Panc1 (cell line): ENCODE measurements at places on chromosomes 5 and 9. TPM values are rescaled to one million over a fixed set of nuclear protein-coding genes. Genes with fewer than 3 reads are reported as not detected.
A peak's percentile ranks its signal among the peaks of the same experiment; 100 is the strongest.

DNA sequence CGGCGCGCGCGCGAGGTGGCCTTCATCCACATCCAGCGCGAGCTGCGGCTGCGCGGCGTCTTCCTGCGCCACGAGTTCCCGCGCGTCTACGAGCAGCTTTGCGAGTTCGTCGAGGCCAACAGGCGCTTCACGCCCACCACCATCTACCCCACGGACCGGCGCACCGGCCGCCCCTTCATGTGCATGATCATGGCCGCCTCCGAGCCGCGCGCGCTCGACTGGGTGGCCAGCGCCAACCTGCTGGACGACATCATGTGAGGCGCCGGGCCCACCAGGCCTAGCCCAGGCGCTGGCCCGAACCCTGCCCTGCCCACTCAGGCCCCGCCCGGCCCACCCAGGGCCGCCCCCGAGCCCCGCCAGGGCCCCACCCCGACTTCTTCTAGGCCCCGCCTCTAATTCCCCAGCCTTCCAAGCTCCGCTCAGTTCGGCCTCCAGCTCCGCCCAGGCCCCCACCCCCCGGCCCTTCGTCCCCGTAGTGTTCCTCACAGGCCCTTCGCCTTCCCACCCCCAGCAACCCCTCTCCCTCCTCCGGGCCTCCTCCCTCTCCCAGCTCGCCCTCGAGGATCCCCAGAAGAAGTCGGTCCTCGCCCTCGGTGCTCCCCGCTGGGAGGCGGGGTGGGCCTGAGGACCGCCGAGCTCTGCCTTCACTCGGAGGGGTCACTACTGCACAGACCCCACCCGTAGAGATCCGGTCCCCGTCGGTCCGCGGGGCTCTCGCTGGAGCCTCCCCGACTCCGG, 2.0 kb upstream of the PHPT1 start:
- H3K27me3 ChIP-seq, result no peaks in the 10 kb centered on the region
- no peak for DNase-seq
- H3K27ac ChIP-seq, result peak overlapping the region; percentile 83; the same call in 1 of the 2 replicates
- H3K36me3 ChIP-seq, result no peaks in the 10 kb centered on the region
- H3K4me1 ChIP-seq, result peaks cover 15% of the 10 kb centered on the region

DNA sequence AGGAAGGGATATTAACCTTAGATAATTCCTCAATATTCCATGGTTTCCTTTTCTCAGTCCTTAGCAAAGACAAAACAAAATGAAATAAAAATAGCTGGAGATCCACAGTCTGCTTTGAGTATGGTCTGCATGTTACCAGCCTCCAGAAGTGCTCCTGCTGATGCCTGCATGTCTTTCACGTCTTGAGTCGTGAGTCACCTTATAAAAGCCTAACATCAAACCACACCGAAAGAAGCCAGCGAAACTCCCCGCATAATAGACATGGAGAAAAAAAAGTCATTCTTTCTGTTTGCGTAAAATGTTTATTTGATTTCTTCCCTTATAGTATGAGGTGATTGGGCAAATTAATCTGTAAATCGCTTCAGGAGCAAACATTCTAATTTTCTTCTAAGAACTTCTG, 380.5 kb downstream of the SLCO4C1 start:
- H3K36me3 ChIP-seq, result no peaks in the 10 kb centered on the region
- H3K27ac ChIP-seq, result no peak overlapping the region

GRCh38 chr5:147760086-147760875, 22.2 kb downstream of the JAKMIP2 start:
- no peaks in the 10 kb centered on the region for H3K27me3 ChIP-seq
- H3K4me3 ChIP-seq, result no peak overlapping the region
- no peaks in the 10 kb centered on the region for H3K36me3 ChIP-seq
- no peak for DNase-seq
- H3K4me1 ChIP-seq, result no peaks in the 10 kb centered on the region

- no peak overlapping the region for H3K27ac ChIP-seq
- no peak for DNase-seq
- H3K4me3 ChIP-seq, result no peak overlapping the region
- no peaks in the 10 kb centered on the region for H3K4me1 ChIP-seq
- H3K36me3 ChIP-seq, result no peaks in the 10 kb centered on the region
Observed at GRCh38 chr9:1668441-1668840, 346.7 kb upstream of the SMARCA2 start.

GRCh38 chr5:73740274-73740790, 114.3 kb downstream of the ARHGEF28 start:
- H3K27me3 ChIP-seq, result no peaks in the 10 kb centered on the region
- no peaks in the 10 kb centered on the region for H3K36me3 ChIP-seq
- H3K4me3 ChIP-seq, result no peak overlapping the region
- no peak for DNase-seq
- H3K27ac ChIP-seq, result no peak overlapping the region

- H3K27ac ChIP-seq, result peak overlapping the region; percentile 63
- H3K4me3 ChIP-seq, result no peak overlapping the region
- peaks cover 60% of the 10 kb centered on the region for H3K4me1 ChIP-seq
- H3K36me3 ChIP-seq, result no peaks in the 10 kb centered on the region
Observed at GRCh38 chr9:129469188-129469987, 151.5 kb downstream of the C9orf50 start.

DNA sequence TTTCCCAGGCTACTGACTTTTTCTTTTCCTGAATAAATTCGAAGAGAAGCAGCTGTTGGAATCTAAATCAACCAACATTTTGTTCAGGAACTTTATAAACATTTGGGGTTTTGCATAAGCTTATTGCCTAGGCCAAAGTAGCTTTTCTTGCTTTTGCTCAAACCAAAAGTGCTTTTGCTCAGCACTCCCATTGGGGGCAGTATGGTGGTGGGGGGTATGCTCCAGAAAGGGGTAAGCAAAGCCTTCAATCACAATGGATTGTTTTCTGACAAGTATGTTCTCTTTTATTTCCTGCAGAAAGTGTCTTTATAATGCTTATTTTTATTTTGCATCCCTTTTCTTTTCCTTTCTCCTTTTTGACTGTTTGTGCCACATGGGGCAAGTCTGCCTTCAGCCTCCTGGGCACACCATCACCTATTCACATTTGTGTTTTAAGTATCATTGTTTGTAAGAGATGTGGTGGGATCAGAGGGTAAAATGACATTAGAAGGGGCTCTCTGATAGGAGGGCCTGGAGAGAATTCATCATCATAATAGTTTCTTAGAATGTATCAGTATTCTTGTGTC, 86.0 kb downstream of the PRDM6 start:
- DNase-seq, result no peak
- no peak overlapping the region for H3K27ac ChIP-seq

- no peaks in the 10 kb centered on the region for H3K36me3 ChIP-seq
- no peak for DNase-seq
- no peak overlapping the region for H3K27ac ChIP-seq
- H3K27me3 ChIP-seq, result no peaks in the 10 kb centered on the region
- H3K4me1 ChIP-seq, result no peaks in the 10 kb centered on the region
- no peak overlapping the region for H3K4me3 ChIP-seq
Observed at GRCh38 chr9:81851340-81851739, 76.9 kb upstream of the SPATA31D4 start.

DNA sequence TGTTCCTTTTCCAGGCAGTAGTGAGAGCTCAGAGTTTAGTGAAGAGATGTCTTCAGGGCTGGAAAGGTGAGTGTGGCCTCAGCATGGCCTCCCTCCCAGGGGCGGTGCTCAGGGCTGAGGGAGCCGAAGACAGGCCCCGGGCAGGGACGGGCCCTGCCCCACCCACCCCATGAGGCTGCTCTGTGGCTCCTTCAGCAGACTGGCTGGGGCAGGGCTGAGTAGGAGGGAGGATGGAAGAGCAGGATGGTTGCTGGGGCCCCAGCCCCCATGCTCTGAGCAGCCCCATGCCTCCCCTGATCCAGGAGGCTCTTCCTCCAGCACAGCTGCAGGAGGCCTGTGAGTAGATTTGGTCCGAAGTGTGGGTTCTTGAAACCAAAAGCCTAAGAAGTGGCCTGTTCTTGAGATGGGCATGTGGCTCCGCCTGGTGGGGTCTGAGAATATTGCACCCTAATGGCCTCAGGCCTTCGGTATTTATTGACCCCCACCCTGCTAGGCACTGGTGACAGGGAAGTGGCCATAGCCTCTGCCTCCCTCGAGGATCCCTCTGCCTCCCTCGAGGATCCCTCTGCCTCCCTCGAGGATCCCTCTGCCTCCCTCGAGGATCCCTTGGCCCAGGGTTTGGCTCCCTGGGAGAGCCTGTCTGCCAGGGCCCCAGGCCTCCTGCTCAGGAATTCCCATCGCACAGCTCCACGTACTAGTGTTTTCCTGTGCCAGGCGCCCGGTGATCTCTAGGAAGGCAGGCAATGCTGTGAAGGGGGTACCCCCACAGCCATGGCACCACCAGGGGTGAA, 65.4 kb upstream of the GARNL3 start:
- peak; percentile 58 for DNase-seq
- H3K4me3 ChIP-seq, result no peak overlapping the region
- H3K27ac ChIP-seq, result no peak overlapping the region

DNA sequence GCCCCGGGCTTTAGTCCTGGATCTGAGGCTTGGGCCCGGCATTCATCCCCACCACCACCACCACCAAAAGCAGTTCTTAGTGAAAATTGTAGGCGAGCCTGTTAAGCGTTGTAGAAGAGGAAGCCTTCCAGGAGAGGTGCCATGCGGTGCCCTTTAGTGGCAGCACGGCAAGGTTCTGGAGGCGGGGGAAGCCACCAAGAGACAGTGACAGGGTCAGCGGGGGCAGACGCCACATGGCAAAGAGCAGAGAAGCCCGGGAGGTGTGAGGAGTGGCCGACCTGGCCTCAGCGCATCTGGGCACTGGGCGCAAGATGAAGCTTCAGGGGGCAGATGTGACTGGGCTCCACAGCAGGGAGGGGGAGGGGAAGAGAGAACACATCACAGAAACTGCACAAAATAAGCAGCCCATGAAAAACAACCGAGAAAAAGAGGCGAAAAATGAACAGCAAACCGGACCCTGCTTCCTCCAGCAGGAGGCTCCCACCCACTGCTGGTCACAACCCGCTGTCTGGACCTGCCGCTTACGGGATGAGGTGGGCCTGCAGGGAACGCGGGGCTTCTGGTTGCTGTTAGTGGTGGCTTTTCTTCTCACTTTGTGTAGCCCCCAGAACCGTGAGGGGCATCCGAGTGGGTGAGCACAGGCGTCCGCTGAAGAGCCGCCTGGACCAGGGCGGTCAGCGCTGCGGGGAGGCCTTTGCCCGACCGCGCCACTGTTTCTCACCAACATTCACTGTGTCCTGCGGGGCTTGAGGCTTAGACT, 4.3 kb downstream of the LRRC14B start:
- H3K27me3 ChIP-seq, result no peaks in the 10 kb centered on the region
- H3K36me3 ChIP-seq, result no peaks in the 10 kb centered on the region
- no peak overlapping the region for H3K27ac ChIP-seq
- H3K4me1 ChIP-seq, result peaks cover 22% of the 10 kb centered on the region
- no peak for DNase-seq

- H3K36me3 ChIP-seq, result no peaks in the 10 kb centered on the region
- no peaks in the 10 kb centered on the region for H3K27me3 ChIP-seq
- H3K4me3 ChIP-seq, result no peak overlapping the region
Observed at GRCh38 chr5:147949711-147950573, 43.6 kb upstream of the C5orf46 start.

- no peaks in the 10 kb centered on the region for H3K27me3 ChIP-seq
- peaks cover 3% of the 10 kb centered on the region for H3K4me1 ChIP-seq
- DNase-seq, result no peak
- H3K27ac ChIP-seq, result peak within 1 kb of the TSS; percentile 82
- no peaks in the 10 kb centered on the region for H3K36me3 ChIP-seq
- H3K4me3 ChIP-seq, result peak within 1 kb of the TSS; percentile 71
Observed at GRCh38 chr9:12774861-12775678, at the start of gene LURAP1L. TSS of gene LURAP1L (plus strand) at chr9:12775020. CDS start at chr9:12775716, 696 bp downstream.

DNA sequence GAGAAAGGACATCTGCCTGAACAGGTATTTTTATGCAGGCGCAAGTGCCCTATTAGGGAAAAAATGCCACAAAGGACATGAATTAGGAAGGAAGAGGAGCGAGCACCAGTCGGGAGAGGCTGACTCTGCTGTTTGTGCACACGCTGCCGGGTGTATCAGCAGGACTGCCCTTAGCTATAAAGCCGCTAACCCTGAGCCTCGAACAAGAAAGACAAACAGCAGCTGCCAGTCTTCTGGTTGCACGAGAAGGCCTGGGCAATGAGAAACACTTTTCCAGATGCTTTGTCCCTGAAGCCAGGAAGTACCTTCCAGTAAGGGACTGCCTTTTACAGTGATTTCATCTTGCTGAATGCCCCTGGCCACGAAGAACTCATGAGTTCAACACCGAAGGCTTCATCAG, 12.6 kb downstream of the QSOX2 start:
- H3K27me3 ChIP-seq, result no peaks in the 10 kb centered on the region
- H3K4me1 ChIP-seq, result peaks cover 9% of the 10 kb centered on the region
- H3K27ac ChIP-seq, result no peak overlapping the region
- DNase-seq, result no peak

- no peak overlapping the region for H3K4me3 ChIP-seq
- H3K27ac ChIP-seq, result no peak overlapping the region
- peaks cover 7% of the 10 kb centered on the region for H3K27me3 ChIP-seq
- no peaks in the 10 kb centered on the region for H3K4me1 ChIP-seq
- H3K36me3 ChIP-seq, result no peaks in the 10 kb centered on the region
Observed at GRCh38 chr5:80067016-80067415, 31.9 kb downstream of the THBS4 start.

DNA sequence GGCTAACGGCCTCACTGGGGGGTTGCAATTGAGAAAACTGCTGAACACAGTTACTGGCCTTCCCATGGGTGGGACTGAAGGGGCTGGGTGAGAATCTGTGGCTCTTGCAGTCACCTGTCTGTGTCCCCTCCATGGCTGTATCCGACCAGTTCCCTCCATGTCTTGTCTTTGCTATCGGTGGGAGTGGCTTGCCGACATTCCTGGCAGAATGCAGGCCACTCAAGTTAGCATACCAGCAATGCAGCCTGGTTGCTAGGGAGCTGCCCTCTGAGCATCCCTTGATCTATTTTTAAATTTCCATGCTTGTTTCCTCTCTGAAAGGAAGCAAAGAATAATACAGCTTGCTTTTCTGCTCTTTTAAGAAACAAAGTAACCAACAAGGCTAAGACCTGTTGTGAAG, 1509.7 kb upstream of the WWC1 start:
- H3K4me1 ChIP-seq, result no peaks in the 10 kb centered on the region
- no peak overlapping the region for H3K4me3 ChIP-seq
- H3K27me3 ChIP-seq, result no peaks in the 10 kb centered on the region
- H3K27ac ChIP-seq, result no peak overlapping the region

DNA sequence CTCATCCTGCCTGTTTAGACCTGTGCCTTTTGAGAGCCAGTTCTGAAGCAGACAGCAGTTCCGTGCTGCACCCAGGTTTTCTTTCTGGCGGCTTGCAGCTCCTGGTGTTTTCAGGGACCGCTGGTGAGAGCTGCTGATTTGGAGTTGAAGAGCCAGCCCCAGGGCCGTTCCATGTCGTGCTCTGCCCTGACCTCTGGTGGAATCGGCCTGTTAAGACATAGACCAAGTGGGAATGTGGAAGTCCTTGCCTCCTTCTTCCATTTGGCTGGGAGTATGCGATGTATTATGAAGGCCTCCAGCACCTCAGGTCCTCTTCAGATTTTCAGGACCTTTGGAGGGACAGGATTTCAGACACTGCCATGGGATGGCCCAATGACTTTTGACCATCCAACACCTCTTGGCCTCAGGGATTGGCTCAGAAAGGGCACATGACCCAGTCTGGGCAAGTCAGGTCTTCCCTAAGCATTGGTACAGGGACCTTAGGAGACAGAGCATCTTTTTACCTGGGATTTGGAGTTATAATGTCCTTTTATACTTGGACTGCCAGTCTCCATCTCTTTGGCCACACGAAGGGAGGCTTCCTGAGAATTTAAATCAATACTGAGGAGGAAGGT, 136.1 kb upstream of the CLINT1 start:
- H3K27ac ChIP-seq, result no peak overlapping the region
- DNase-seq, result peak; percentile 55
- H3K27me3 ChIP-seq, result no peaks in the 10 kb centered on the region; the same call in 1 of the 2 replicates
- no peaks in the 10 kb centered on the region for H3K36me3 ChIP-seq

Gene IL13
- not detected for total RNA-seq

Gene TCERG1
- 75.9 TPM for total RNA-seq

Gene FYB1
- 0.46 TPM for total RNA-seq

Gene SPATA31C1
- not detected for total RNA-seq

Gene CDX1
- total RNA-seq, result not detected
